ENCODE measurements at places on chromosomes 11 and 22.

GRCh38 chr22:24731761-24732160, 42.8 kb downstream of the PIWIL3 start:
- DNase-seq: no peak

DNA sequence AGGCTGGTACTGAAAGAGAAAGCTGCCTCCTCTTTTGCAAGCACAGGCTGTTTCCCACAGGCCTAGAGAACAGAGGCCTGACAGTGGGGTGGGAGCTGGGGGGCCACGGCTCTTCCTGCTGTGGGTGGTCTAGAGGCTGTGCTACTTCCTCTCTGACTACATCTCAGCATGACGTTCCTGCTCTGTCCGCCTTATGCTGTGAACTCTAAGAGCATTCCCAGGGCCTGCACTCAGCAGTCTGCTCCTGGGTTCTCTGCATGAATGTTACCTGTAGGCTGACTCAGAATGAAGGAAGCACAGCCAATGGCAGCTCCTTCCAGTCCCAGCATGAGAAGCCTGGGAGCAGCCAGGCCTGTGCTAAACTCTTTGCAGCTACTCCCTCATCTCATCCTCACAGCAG, 534.3 kb downstream of the NTM start:
- no peak for DNase-seq

- no peak for DNase-seq
Observed at GRCh38 chr22:42256930-42257329, 13.5 kb downstream of the TCF20 start.

DNA sequence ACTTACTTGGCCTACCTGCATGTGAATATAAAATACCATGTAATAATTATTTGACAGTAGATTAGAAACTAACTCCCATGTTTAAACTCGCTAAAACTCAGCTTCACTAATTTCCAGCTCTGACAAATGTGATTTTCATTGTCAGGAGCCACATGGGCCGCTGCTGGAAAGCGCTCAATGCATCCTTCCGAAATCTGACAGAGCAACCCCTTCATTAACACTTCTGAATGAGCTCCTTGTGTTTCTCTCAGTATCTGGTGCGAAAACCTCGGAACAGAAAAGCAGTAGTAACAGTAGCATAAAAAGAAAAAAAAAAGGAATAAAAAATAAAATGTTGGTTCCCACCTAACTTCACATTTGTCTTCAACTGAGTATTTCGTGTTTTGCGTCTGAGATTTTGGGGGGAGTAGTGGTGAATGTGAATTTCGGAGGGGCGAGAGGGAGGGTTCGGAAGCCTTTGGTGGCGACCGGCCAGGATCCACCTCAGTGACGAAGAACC, 710 bp downstream of the MTCH2 start:
- DNase-seq: no peak

DNA sequence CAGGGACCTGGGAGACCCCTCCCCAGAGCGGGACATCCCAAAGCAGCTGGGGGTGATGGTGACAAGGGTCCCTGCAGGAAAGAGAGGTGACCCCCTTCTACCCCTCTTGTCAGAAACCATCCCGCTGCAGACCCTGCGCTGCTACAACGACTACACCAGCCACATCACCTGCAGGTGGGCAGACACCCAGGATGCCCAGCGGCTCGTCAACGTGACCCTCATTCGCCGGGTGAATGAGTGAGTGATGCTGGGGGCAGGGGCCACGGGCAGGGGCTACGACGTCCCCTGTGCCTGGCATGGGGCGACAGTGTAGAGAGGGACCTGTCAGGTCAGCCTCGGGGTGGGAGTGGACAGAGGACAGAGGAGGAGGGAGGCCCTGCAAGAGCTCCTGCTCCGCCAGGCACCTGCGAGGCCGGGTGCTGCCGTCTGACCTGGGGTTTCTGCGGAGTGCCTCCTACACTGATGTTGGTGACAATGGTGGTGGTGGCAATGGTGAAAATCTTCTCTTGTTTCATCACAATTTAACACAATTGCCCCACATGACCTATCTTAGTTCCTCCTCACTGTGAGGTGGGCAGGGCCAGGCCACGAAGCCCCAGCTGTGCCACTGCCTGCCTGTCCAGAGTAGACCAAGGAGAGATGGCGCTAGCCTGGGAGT, 9.8 kb downstream of the CSF2RB start:
- DNase-seq: no peak

DNA sequence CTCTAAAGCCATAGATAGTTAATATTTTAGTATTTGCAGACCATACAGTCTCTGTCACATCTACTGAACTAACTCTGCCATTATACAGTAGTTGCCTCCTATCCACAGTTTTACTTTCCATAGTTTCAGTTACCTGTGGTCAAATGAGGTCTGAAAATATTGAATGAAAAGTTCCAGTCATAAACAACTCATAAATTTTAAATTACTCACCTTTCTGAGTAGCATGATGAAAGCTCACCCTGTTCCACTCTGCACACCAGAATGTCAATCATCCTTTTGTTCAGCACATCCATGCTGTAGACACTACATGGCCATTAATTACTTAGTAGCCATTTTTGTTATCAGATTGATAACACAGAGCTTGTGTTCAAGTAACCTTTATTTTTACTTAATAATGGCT, 51.7 kb upstream of the ME3 start:
- no peak for DNase-seq

GRCh38 chr11:7846003-7846402, 49.3 kb upstream of the OR5P2 start:
- DNase-seq: no peak

DNA sequence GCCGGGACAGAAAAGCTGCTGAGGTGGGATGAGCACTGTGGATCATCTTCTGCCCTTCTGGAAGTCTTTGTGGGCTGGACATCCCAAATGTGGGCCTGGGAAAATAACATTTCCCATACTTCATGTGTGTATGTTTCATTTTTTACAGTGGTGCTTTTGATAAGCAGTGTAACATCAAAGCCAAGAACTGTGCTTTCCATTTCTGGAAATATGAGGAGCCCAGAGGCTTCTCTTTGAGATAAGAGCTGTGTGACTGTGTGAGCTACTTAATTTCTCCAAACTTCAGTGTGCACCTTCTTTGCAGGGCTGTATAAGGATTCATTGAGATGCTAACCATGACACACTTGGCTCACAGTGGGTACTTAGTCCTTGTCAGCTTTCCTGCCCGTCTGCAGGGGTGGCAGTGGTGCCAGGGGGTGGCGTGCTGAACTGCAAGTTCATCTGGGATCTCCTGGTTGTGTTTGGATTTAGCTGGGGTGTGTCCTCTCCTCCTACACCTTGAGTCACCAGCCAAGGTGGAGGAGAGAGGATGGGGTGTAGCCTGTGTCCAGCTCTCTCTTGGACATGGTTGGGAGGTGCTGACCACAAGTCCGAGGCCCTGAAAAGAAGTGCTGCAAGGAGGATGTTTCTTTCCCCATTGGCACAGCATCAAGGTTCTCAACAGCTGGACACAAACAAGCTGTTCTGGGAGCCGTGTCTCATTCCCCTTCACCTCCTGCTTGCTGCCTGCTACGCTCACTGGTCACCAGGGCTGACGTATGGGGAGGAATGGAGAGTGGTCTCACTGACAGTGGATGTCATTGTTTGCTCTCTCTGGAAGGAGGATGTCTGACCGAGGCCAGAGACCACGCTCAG, 139.4 kb downstream of the TEAD1 start:
- DNase-seq: no peak

GRCh38 chr11:87878373-87878825, 296.8 kb downstream of the RAB38 start:
- no peak for DNase-seq
